Myocyte (in vitro differentiated cells): ENCODE measurements at places on chromosomes 3 and 15. TPM values are rescaled to one million over a fixed set of nuclear protein-coding genes. Genes with fewer than 3 reads are reported as not detected.

GRCh38 chr3:11203961-11204360 is 49.7 kb downstream of the HRH1 start:
- DNase-seq: no peak

GRCh38 chr3:69838696-69839515 is 99.6 kb downstream of the MITF start:
- no peak for DNase-seq

- DNase-seq: peak; percentile 82
Observed at GRCh38 chr15:49270541-49271421, 100.7 kb downstream of the GALK2 start.

DNA sequence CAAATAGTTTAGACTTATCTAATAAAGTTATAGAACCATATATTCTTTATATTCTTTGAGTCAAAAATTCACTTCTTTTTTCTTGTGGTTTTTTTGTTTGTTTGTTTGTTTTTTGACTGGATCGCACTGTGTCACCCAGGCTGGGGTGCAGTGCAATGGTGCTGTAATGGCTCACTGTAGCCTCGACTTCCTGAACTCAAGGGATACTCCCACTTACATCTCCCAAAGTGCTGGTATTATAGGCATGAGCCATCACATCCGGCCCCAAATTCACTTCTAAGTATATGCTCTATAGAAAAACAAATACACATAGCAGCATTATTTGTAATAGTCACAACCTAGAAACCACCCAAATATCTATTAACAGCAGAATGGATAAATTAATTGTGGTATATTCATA is 13.7 kb upstream of the SLTM start:
- no peak for DNase-seq

DNA sequence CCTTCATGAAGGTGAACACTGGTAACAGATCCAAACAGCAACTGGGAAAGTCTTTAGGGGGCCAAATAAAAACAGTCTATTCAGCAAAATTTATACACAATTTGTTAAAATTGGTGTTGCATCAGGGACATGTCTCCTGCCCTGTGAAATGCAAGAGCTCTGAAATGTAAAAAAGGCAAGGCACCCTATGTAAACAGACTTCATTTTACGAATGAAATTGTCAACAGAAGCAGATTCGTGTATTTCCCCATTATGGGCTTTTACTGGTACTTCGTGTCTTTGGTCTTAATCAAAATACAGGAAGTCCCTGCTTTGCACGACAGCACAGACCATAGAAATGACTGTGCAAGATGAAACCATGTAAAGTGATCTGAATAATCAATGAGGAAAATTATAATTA is 127.3 kb upstream of the THBS1 start:
- no peak for DNase-seq

LRRC34 gene
- total RNA-seq: 1.3 and 1.8 TPM in 2 replicates

GOLGA6L7 gene
- not detected in 2 replicates for total RNA-seq
